ENCODE measurements at places on chromosomes 4 and X. TPM values are rescaled to one million over a fixed set of nuclear protein-coding genes. Genes with fewer than 3 reads are reported as not detected.

SMIM10L2A gene
- total RNA-seq, result 0.42 TPM

DNA sequence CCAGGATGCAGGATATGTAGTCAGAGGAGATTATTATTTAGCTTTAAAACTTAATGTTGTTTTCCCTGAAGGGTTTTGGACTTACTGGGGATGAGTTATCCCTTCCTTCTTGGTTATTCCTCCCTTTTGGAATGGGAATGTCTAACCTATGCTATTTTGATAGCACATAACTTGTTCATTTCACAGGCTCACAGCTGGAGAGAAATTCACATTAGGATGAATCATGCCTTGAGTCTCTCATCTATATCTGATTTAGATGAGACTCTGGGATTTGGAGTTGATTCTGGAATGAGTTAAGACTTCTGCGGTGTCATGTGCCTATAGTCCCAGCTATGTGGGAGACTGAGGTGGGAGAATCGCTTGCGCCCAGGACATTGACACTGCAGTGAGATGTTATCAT lies 81.1 kb downstream of the ATP11C start:
- no peak for DNase-seq

GRCh38 chr4:183374950-183375555 lies 52.8 kb upstream of the CLDN24 start:
- no peak for DNase-seq

DNA sequence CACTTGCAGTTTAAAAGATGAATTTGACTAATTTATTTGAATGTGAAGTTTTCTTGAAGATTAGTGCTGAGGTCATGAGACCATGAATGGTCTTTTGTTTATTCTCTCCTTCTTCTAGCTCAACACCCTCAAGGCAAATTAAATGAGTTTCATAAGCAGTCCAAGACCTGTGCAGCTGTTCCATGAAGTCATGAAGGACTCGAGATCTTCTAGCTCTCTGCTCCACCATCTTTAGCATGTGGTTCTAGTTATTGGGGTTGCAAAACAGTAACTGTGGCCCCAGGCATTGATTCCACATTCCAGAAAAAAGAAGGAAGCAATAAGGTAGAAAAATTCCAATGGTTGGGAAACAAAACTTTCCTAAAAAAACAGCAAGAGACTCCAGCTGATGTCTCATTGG lies 84.2 kb upstream of the HS3ST1 start:
- DNase-seq, result no peak

DNA sequence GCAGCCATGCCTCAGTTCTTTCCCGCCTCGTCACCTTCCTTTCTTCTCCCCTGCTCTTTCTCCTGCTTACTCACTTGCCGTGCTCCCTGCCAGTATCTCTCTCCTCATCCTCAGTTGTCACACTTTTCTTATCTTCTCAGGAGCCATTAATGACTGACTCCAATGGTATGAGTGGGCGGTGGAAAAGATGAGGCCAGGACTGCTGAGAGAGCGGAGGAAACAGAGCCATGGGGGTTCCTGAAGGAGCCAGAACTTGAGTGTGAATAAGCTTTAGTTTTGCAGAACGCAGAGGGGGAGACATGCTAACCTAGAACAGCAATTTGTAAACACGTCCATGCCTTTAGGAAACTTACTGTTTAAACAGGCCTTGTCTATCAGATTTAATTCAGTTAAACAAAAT lies 126.5 kb downstream of the CHIC2 start:
- DNase-seq, result no peak

DNA sequence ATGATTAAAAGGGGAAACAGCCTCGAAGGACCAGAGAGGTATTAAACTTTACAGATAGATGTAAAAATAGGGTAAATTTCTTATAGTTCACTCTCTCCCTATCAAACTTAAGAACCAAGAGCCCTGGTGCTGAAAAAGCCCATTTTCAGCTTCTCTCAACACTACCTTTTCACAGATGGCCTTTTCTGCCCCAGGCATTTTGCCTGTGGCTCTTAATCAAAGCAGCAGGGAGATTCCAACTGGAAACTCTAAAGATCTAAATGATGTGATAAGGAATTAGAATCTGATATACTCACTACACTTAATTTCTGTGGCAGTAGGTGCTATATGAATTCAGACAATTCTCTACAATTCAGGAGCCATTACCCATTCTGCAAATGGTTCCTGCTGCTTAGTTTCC lies 60.0 kb downstream of the AMMECR1 start:
- no peak for DNase-seq

- no peak for DNase-seq
Observed at GRCh38 chr4:143391895-143392294, 55.2 kb downstream of the GAB1 start.

- DNase-seq, result no peak
Observed at GRCh38 chr4:42513748-42514492, 116.6 kb downstream of the SHISA3 start.

AMMECR1 gene
- 3.6 TPM for total RNA-seq

DNA sequence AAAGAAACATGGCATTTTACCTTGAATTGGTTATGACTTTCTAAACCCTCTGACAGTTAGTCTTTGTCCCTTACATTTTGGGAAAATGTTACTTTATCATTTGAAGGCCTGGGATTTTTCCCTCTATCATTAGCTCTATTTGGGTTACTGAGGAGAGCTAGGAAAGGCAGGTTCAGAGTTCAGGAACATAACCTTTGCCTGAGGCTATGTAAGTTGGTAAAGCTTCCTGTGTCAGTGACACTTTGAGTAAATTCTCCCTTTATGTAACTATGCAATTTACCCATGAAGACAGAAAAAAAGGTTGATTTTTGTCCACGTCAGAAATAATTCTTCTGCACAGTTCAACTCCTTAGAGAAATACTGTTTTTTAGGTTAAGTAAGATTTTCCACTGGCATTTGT lies 171.8 kb upstream of the NRK start:
- no peak for DNase-seq

SLC6A8 gene
- 26.7 TPM for total RNA-seq

DNA sequence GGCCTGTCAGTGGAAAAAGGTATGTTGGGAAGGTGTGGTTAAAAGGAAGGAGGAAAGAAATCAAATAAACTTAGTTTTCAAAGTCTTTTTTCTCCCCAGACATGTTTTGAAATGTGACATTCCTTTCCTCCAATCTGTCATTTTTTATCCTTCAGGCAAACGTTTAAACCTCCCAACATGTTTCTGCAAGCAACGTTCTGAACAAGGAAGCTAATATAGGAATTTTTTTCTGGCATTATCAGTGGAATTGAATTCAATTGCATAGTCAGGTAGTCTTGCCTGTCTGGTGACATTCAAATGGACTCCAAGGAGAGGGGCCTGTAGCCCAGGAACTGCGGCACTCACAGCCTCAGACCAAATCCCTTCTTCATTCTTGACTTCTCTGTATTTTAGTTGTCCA lies 30.0 kb upstream of the RASSF6 start:
- DNase-seq, result no peak

GRCh38 chr4:126405369-126405982 lies 1090.7 kb downstream of the FAT4 start:
- DNase-seq, result no peak

GRCh38 chr4:14222377-14223029 lies 595.0 kb upstream of the BOD1L1 start:
- no peak for DNase-seq

HHIP gene
- total RNA-seq, result 0.03 TPM
